ENCODE measurements at places on chromosomes 7 and 10.
A peak's percentile ranks its signal among the peaks of the same experiment; 100 is the strongest.

DNA sequence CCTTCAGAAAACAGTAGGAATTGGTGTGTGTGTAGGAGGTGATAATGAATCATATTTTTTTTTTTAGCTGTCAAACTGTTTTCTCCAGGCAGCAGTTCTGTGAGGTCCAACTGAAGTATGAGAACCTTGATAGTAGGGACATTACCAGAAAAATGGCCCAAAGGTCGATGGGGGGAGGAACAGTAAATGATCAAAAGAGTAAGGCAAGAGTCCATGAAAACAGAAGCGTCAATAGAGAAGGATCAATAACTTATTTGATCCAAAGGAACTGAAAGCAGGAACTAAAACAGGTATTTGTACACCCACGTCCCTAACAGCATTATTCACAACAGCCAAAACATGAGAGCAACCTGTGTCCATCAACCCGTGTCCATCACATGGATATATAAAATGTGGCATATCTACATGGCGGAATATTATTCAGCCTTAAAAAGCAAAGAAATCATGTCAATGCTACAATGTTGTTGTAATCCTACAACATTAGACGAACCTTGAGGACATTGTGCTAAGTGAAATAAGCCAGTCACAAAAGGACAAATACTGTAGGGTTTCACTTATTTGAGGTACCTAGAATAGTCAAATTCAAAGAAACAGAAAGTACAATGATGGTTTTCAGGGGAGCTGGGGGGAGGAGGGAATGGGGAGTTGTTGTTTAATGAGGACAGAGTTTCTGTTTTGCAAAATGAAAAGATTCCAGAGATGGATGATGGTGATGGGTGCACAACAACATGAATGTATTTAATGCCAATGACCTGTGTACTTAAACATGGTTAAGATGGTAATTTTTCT lies 214.0 kb upstream of the KLF14 start:
- no peak for DNase-seq

DNA sequence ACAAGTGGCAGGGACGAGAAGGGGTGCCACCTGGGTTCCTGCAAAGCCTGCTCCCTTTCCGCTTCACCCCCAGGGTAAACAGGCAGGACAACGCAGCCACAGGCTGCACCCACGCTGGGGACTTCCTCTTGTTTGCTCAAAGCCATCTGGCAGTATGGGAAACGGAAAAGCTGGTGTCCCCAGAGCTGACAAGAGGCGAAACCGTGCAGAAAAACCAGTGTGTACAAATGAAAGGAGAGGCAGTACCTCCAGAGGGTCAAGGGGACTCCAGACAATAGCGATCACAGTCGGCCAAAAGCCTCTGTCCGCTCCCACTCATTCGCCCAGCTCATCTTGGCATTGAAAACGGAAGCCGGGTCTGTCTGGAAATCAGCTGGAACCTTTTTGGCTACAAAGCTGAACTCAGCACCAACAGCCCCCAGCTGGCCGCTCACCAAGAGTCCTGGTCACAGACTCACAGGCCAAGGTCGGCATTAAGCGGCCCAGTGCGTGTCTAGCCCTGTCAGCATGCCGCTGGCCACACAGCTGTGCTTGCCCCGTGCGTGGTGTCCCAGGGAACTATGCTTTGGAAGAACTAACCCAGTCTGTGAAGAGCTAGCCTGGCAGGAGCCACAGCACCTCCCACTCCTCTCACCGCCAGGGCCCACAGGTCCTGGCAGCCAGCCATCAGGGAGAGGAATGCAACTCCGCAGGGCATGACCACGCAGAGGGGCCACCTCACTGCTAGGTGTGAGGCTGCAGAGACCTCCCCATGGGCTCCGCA lies 10.4 kb downstream of the TNS3 start:
- DNase-seq = peak; percentile 49

- DNase-seq = no peak
Observed at GRCh38 chr7:50754684-50755083, 28.0 kb downstream of the GRB10 start.

DNA sequence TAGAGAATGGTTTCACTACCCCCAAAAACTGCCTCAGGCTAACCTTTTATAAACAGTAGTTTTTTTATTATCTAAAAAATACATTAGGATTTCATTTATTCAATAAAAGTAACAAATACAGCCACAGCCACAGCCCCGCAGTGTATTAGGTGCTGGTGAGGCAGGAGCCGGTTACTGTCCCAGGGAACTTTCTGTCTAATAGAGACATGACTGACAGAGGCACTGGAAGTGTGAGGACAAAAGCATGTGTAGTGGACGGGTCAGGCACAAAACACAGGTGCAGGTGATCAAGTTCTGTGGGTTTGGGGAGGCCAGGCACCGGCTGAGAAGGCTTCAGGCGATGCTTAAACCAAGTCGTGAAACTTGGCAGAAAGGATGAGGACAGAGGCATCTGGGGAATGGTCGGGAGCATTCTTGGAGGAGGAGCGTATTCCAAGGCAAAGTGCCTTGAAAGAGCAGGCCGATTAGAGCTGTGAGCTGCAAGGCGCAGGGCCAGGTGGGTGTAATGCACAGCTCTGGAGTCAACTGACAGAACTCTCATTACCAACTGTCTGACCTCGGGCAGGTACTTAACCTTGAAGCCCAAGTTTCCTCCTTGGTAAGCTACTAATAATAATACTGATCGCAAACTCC lies 138.2 kb downstream of the USP6NL start:
- DNase-seq = no peak

DNA sequence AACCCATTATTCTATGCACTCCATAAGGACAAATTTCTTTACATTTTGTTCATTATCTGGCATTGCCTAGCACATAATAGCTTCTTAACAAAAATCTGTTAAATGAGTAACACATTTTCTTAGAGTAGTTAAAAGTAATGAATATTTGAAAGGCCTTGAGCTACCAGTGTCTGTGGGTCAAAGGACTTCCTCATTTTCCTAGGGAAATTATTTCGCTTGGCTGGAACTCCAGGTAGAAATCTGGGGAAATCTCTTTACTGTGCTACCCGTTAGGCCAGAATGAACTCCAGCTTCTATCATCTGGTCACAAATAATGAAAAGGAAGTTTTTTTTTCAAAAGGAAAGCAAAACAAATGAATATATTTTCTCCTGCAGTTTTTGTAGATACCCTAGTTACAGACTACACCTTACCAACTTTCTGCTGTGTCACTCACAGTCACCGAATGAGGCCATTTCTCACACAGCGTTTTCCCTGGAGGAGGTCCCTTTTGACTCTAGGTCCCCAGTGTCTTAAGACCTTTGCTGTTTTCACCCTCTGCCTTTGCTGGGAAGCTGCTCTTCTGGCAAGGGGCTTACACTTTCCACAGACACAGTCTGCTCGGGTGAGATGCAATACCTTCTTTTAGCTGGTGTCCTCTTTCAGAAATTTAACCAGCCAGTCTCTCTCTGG lies 1.6 kb downstream of the SAMD9L start:
- DNase-seq = no peak

DNA sequence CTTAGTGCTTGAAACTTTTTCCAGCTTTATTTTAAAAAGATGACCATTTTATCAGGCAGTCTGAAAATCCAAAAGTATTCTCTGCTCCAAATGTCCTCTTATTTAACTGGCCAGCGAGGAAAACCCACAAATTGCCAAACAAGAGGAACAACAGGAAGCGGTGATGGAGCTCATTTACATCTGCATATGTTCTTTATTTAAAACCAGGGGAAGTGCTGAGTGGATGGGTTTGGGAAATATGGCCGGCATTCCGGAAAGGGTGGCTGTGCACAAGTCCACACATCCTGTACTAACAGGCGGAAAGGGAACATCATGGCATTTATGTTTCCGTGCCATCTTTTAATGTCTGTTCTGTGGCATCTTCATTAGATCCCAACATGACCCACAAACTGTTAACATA lies 974.5 kb downstream of the LRMDA start:
- DNase-seq = no peak

- DNase-seq = no peak
Observed at GRCh38 chr7:31190906-31191305, 138.8 kb downstream of the ADCYAP1R1 start.

GRCh38 chr7:139691253-139691781 lies 86.5 kb downstream of the HIPK2 start:
- no peak for DNase-seq

DNA sequence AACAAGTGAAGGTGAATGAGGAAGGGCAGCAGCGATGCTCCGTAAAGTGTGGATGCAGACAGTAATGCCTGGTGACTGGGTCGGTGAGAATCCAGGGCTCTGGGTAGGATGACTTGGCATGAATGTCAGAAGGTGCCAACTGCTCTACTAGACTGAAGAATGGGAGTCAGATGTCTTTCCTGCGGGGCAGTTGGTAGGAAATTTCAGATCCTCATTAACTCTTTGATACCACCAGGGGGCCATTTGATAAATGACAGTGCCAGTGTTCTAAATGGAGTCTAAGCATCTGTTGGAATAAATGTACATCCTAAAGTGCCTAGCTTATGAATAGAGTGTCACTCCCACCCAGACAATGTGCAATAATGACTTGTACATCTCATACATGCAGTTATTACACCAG lies 462.0 kb downstream of the GRM8 start:
- no peak for DNase-seq

- no peak for DNase-seq
Observed at GRCh38 chr7:43141091-43141490, 28.6 kb downstream of the HECW1 start.

GRCh38 chr7:98655611-98656010 lies 38.5 kb downstream of the NPTX2 start:
- DNase-seq = no peak

GRCh38 chr7:157397731-157398691 lies 61.2 kb downstream of the DNAJB6 start:
- peak; percentile 49 for DNase-seq

- DNase-seq = no peak
Observed at GRCh38 chr10:79392020-79392398, 44.7 kb downstream of the PPIF start.

GRCh38 chr7:139727151-139727705 lies 50.6 kb downstream of the HIPK2 start:
- DNase-seq = no peak

DNA sequence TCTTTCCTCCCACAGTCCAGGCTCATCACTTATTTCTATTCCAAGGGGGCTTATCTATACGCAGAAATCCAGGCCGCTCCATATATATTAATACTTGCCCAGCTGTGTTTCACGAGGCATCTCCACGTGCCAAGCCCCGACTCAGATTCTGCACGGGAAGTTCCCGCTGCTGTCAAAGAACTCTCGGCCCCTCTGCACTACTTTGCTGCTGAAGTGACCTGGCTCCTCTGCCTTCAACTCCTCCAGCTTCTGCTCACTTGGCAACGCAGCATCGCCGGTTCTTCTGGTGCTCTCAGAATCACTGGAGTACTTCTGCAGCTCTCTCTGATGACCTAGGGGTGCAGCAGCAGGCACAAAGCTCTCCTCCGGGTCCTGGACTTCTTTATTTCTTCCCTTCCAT lies 9.7 kb upstream of the CHST12 start:
- no peak for DNase-seq

DNA sequence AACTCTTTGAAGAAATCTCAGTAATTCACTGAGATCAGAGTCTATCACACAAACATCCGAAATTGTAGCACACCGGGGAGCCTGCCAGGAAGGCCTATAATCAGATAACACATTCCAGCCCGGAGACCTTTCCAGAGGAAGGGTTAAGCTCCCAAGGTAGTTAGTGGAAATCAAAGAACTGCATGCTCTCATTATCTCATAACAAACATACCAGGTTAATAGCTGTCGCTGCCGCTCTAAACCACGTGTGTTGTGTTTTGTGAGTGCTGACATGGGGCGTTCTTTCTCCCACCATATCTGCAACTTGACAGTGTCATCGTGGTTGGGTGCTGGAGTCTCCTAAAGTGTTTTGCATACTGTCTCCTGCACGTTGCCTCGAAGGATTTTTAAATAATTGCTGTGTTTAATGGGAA lies 120.7 kb upstream of the CARD11 start:
- DNase-seq = no peak

- DNase-seq = no peak
Observed at GRCh38 chr10:86047588-86047987, 319.0 kb downstream of the GRID1 start.

DNA sequence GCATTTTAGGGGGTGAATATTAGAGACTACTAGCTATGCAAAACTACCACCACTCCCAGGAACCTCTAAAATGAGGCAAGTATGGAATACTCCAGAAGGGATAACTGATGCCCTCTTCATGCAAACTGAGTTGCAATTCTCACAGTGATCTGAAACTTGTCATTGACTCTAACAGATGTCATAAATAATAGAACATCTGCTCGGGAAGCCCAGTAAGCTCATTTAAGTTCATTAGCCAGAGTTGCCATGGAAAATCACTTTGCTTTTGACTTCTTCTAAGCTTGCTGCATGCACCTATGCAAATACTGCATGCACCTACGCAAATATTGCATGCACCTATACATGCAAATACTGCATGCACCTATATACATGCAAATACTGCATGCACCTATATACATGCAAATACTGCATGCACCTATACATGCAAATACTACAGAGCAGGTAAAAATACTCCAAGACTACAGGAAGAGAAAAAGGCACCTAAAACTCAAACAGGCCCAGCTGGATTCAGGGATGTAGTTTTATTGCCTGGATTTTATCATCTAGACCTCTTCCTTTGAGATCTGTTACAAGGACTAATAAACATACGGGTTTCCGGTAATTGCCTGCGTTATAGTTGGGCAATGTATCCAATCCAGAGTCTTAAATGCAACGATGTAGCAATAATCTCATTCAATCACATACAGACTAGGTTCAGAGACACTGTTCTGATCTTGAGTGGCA lies 1061.1 kb upstream of the AUTS2 start:
- no peak for DNase-seq

- DNase-seq = peak; percentile 6
Observed at GRCh38 chr7:120842121-120842621, 15.8 kb downstream of the TSPAN12 start.

GRCh38 chr10:3424111-3424851 lies 251.7 kb upstream of the PITRM1 start:
- DNase-seq = no peak

- DNase-seq = peak; percentile 10
Observed at GRCh38 chr7:148142660-148143248, 447.8 kb upstream of the C7orf33 start.

- no peak for DNase-seq
Observed at GRCh38 chr10:128113026-128113425, 13.2 kb downstream of the MKI67 start.

DNA sequence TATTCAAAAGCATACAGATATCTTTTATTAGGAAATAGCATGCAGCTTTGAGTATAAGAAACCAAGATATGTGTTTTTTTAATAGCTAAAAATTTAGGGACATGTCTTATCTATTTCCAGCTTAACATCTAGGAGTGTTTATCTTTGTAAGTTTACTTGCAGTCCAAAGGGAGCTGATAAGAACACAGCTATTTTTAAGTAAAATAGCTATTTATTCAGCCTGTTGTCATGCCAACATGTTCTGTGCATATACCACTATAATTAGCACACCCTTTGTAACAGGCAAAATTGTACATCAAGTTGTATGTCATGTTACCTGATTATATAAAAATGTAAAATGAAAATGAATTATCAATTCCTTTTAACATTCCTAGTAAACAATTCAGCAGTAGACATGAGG lies 29.6 kb downstream of the FAM133B start:
- no peak for DNase-seq

- DNase-seq = no peak
Observed at GRCh38 chr7:37488163-37488764, 39.6 kb upstream of the ELMO1 start.

Measured in NCI-H510A (cell line).